ENCODE measurements at places on chromosomes 3 and 15.

DNA sequence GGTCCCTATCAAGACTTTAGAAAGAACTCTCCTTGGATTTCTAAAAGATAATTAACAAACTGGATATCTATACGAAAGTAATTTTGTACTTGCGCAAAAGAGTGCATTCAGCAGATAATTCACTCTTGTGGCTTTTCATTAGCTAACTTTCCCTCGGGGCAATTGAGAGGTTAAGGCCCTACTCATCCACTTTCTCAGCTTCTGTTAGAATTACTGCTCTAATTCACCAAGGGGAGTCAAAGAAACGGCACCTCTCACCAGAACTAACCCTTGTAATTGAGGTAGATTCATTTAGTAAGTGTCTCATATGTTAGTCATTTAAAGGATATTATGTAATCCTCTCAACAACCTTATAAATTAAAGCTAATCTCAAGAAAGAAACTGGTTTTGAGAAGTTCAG, 22.5 kb upstream of the MB21D2 start:
- DNase-seq = peak; percentile 85

GRCh38 chr15:32794973-32795372, 77.2 kb downstream of the GREM1 start:
- DNase-seq = no peak

- no peak for DNase-seq
Observed at GRCh38 chr15:63114465-63114864, 7.2 kb upstream of the LACTB start.

- no peak for DNase-seq
Observed at GRCh38 chr3:183968666-183969245, 48.9 kb downstream of the ABCC5 start.

GRCh38 chr3:141368062-141368924, at the start of gene ZBTB38:
Gene ZBTB38, plus strand, starts transcription at chr3:141368504. Its CDS starts 73,885 bp downstream, at chr3:141442389.
- DNase-seq = no peak

DNA sequence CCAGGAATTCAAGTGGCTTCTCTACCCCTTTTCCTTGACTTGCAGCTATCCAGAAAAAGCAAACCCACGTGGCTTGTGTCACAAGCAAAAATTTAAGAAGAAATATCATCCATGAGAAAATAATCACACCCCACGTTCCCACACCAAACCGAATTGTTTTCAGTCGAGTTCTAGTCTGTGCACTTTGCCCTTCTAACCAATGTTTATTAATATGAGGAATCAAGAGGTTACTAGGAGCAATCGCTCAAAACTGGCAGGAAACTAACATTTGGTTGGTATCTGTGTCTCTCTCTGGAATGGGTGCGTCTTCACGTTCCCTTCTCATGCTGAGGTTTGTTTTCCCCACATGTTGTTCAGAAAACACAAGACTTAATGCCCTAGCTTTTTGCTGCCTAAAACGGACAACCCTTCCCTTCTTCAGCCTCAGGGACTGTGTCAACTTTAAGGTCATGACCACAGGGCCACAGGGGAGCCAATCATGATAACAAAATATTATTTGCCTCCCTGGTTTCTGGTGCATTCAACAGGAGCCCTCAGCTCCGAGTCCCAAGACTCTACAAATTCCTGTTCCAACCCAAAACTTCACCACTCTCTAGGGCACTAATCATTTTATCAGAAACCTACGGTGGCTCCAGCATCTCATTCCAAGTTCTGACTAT, 41.4 kb upstream of the LMCD1 start:
- DNase-seq = no peak

- DNase-seq = no peak
Observed at GRCh38 chr3:191070762-191071403, 128.2 kb upstream of the OSTN start.

GRCh38 chr3:53009826-53010539, 35.9 kb downstream of the SFMBT1 start:
- DNase-seq = no peak

GRCh38 chr15:64082757-64083156, 10.9 kb downstream of the CIAO2A start:
- DNase-seq = no peak

- no peak for DNase-seq
Observed at GRCh38 chr15:50280271-50280670, 14.7 kb upstream of the HDC start.

GRCh38 chr15:44018151-44018550, 176.9 kb downstream of the FRMD5 start:
- no peak for DNase-seq

DNA sequence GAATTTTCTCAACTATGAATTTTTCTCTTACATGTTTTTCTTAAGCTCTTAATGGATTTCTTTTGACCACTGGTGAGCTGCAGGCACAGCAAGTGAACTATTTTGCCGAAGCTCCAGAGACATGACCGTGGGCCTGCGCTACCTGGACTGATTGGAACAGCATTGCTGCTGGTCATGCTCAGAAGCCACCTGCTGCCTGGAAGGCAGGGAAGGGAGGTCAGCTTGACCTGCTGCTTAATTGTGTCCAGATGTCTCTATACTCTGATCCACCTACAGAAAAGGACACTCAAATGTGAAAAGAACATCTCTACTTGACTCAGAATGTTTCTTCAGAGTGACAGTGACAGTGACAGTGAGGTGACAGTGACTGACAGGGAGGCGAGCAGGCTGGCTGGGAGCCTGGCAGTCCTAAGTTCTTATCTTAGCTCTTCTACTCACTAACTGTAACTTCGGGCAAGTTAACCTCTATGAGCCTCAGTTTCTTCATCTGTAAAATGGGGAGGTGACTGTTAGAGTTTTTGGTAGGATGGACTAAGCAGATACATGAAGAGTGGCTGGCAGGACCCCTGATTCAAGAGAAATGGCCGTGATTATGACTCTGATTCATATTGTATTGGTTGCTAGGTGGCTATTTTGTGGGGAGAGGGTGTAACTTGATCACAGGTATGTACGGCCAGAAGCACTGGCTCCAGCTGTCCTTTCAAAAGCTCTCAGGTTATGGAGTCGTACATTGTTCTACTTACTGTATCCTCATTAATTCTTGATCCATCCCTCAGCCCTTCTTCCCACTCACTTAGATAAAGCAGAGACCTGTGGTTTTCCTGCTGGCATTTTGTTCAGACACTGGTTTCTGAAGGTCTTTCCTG, 54.8 kb upstream of the DLG1 start:
- no peak for DNase-seq

- DNase-seq = no peak
Observed at GRCh38 chr3:111472556-111472955, 69.4 kb upstream of the CD96 start.

DNA sequence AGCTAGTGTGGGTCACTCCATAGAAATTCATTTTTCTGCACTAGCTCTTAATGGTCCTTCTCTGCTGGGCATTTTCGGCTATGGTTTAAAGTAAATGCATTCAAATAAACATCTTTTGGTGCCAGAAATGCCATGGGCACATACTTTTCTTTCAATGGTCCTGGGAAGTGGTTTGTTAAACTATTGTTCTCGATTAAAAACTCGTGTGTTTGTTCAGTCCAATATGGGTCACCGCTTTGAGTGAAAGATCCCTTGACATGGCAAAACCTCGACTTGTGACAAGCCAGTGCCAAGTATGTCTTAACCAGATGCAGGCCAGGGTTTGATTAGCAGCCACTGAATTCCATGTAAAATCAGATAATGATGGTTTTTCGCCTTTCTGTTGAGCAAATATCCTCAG, 331.9 kb upstream of the WNT5A start:
- DNase-seq = no peak
